Aorta (tissue), 5 donors: ENCODE measurements at places on chromosomes 13 and 19. TPM values are rescaled to one million over a fixed set of nuclear protein-coding genes. Genes with fewer than 3 reads are reported as not detected.

The KLK1 gene
- total RNA-seq: 0.81 TPM

The ZNF324B gene
- total RNA-seq: 4.6 TPM

GRCh38 chr13:61954092-61954491, 538.4 kb upstream of the PCDH20 start:
- H3K27ac ChIP-seq: no peak overlapping the region
- H3K4me3 ChIP-seq: no peak overlapping the region
- H3K36me3 ChIP-seq: no peaks in the 10 kb centered on the region
- H3K27me3 ChIP-seq: no peaks in the 10 kb centered on the region

DNA sequence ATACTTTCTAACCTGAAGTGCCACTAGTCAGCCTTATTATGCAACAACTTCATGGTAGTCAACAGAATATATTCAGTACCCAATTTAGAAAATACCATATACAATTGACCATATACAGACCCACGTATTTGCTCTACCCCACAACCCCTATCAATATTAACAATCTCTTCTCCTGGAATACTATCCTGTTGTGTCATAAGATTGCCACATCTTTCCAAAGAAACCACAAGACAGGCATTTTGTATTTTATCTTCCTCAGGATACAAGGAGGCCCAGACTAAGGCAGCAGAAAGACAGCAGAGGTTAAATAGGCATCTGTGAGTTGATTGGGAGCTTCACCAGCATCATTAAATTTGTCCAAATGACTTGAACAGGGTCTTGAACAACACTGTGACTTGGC, 4.5 kb downstream of the SPART start:
- H3K27ac ChIP-seq: no peak overlapping the region
- H3K36me3 ChIP-seq: no peaks in the 10 kb centered on the region
- peaks cover 4% of the 10 kb centered on the region for H3K4me1 ChIP-seq
- no peak for DNase-seq

GRCh38 chr19:5558101-5558621, 9.6 kb downstream of the TINCR start:
- DNase-seq: no peak
- H3K27ac ChIP-seq: no peak overlapping the region
- no peaks in the 10 kb centered on the region for H3K27me3 ChIP-seq
- H3K4me3 ChIP-seq: no peak overlapping the region
